ENCODE measurements at places on chromosomes 1 and 21.

GRCh38 chr1:1069056-1069710, 4.9 kb downstream of the RNF223 start:
- DNase-seq: peak; percentile 98

- no peak for DNase-seq
These were observed 48.7 kb downstream of the IVNS1ABP start for GRCh38 chr1:185268352-185268751.

DNA sequence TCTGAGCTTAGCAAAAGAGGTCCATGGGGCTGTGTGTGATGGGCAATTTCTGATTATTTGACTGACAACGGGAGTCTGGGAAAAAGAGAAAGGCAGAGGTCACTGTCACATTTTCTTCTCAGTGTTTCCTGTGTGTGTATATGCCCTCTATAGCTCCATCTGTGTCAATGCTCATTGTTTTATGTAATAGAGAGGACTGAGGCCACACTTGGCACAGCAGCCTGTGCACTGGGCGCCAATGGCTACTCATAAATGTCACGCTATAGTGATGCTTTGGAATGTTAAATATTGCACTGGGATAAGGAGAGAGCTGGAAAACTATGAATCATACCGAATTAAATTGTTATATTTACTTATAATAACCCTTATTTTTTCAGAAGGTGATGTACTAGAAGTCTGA, 365.4 kb downstream of the NEGR1 start:
- no peak for DNase-seq

DNA sequence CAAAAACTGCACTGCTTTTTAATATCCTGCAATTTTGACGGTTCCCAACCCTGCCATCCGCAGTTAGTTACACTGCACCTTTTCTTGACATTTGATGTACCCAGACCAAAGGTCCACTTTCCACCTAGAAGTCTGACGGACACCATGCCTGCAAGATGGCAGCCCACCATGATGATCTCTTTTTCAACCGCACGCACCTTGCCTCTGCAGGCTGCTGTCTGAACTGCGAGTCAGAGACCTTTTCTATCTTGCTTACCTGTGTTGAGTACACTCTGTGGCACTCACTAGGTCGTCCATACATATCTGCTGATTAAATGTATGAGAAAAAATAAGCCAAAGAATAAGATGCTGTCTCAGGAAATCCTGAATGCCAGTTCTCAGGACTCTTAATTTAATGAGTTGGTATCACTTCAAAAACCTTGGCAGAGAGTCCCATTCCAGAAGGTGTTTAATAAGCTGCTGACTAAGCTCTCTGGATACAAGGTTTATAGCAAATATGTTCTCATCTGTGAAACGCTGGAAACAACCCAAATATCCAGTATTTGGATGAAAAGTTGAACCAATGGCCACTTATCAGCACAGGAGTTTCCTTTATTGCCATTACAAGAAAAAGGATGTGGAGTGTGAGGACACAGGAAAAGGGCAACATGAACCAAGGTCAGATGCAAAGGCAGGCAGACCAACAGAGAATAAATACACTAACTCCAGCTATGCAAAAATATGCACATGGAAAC, 37.9 kb downstream of the GNG12 start:
- no peak for DNase-seq

DNA sequence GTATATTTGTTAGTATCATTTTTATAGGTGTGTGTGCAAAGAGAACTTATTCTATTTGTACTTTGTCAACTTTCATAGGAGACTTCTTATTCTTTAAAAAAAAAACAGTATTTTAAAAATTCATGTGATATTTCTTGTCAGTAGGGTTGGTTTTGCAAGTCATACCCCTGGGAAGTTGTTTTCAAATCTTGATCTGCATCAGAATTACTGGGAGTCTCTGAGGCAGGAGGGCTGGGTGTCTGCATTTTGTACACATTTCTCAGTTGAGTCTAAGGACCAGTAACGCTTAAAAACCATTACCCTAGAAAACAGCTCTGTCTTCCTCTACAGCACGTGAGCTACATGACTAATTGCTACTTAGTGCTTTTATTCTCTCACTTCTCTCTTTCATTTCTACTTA, 76.0 kb upstream of the CTTNBP2NL start:
- no peak for DNase-seq

- peak; percentile 56 for DNase-seq
These were observed 22.7 kb upstream of the IFNGR2 start for GRCh38 chr21:33380483-33380998.

GRCh38 chr21:34186109-34186719, 112.8 kb downstream of the MRPS6 start:
- no peak for DNase-seq

- no peak for DNase-seq
These were observed 54.8 kb downstream of the TBX19 start for GRCh38 chr1:168335500-168335899.

GRCh38 chr1:154497026-154497806, 4.8 kb upstream of the TDRD10 start:
- peak; percentile 64 for DNase-seq

GRCh38 chr1:96978901-96979300, 257.3 kb downstream of the PTBP2 start:
- no peak for DNase-seq

DNA sequence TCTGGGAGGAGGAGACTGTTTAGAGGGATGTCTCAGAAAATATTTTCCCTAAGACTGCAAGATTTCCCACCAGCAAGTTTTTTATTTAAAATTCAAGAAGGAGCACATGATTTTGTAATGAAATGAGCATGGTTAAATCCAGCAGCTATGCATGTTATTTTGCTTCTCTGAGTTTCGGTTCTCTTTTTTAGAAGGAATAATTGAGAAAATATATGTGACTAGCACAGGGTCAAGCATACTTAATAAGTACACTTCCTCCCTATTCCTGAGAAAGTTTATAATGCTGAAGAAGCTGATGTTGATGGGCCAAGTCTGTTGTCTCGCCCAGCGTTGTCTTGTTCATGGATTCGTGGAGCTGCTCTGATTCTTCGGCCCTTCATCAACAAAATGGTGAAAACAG, 51.2 kb downstream of the EXO1 start:
- DNase-seq: no peak

DNA sequence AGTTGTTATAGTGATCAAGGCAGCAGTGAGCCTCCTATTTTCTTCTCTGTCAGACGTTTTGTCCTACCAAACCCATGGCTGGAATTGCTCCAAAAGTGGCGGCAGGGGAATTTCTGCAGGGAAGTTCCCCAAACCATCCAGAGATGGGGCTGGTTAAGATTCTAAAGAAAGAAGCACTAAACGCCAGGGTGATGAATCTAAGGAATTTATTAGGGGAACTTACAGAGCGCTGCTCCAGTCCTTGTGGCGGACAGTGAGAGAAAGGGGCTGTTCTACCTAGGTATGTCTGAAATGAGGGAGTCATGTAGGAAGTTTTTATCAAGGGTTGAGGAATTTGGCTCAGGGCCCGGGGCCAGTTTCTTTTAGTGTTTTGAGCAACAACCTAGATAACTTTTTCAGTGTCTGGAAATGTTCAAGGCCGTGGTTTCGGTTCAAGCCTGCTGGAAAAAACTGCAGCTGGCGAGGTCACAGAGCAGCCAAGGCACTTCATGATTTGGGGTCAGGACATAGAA, 222.4 kb upstream of the B3GALT2 start:
- no peak for DNase-seq

GRCh38 chr1:116270316-116271057, 102.6 kb upstream of the ATP1A1 start:
- DNase-seq: no peak

- DNase-seq: no peak
These were observed 219.6 kb upstream of the POU3F1 start for GRCh38 chr1:38266197-38266520.

DNA sequence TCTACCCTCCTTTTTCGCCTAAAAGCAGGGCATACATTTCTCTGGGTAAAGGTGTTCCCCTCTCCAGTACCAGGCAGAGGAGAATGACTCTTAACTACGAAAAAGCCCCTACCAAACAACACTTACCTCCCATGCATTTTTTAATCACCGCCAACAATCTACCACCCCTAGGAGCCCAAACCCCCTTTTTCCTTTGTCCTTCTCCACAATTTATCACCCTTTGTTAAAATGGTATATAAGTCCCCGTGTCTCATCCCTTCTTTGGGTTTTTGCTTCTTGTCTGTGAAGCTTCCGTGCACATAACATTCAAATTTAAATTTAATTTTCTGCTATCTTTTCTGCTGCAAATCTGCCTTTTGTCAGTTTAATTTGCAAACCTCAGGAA, 27.6 kb upstream of the COL18A1 start:
- no peak for DNase-seq

DNA sequence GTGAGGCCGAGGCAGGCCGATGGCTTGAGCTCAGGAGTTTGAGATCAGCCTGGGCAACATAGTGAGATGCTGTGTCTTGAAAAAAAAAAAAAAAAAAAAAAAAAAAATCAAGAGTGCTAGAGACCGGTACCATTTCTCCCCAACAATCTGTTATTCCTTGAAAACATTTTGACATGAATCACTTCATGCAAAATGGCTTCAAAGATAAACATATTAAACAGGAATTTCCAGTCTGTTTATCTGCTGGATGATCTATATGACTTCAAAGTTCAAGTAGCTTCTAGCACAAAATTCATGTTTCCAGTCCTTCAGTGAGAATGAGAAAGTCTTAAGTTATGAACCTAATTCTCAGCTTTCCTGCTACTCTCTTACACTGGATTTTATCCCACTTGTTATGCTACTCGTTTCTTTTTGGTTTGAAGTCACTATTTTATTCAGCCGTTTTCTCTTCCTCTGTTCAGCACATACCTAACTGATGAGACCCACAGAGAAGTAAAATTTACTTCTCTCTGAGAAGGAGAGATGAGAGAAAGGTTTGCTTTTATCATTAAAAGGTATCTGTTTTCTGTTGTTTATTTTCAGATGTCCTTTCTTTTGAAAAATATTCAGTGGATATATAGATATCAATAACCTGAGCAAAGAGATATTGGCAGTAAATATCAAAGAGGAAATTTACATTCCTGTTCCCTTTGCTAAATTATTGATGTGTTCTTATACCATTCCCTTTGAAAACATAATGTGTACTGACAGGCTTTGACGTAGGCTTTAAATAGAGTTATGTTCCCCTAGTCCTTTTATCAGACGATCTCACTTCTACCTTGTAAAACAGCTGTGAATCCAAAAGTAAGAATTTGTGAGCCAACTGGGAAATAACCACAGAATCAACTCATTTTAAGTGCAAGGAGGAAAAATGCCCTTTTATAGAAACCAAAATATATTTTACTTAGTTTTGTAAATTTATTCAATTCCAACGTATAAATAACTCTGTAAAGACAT, 38.2 kb downstream of the CD46 start:
- DNase-seq: no peak

GRCh38 chr1:210246447-210246846, 13.9 kb downstream of the SERTAD4 start:
- no peak for DNase-seq

- no peak for DNase-seq
These were observed 59.2 kb downstream of the LHX9 start for GRCh38 chr1:197976368-197976767.

GRCh38 chr1:48030696-48031365, 33.6 kb upstream of the TRABD2B start:
- DNase-seq: no peak

DNA sequence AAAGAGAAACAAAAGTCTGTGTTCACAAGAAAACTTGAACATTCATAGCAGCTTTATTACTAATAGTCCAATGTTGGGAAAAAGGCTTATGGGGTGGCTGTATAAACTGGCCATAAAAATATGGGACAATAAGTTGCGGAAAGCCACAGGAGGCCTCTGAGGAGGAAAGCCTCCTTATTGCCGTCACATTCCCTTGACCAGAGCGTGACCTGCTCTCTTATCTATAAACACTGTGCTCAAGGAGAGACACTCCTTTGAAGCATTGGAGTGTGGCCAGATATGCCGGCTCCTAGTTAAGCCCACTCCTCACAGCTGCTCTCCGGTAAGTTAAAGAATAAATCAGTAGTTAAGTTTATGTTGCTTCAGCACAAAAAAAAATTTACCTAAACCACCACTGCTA, 19.7 kb downstream of the OR6Y1 start:
- DNase-seq: no peak

DNA sequence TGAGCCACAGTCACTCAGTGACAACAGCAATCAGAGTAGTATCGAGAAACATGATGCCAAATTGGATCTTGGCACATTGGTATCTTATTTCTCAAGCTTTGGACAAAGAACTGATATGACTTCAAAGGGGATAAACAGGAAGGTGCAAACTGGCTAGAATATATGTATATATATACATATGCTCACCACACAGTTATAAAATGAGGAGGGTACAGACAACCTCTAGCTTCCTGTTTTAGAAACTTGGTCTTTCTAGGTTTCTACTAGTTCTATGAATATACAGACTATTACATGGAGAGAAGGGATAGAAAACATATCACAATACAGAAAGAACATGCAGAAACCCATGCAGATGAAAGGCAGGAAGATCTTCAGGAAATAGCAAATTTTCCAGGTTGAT, 292.1 kb upstream of the SNX7 start:
- DNase-seq: no peak

- no peak for DNase-seq
These were observed 5.7 kb downstream of the DUSP23 start for GRCh38 chr1:159786465-159786864.

DNA sequence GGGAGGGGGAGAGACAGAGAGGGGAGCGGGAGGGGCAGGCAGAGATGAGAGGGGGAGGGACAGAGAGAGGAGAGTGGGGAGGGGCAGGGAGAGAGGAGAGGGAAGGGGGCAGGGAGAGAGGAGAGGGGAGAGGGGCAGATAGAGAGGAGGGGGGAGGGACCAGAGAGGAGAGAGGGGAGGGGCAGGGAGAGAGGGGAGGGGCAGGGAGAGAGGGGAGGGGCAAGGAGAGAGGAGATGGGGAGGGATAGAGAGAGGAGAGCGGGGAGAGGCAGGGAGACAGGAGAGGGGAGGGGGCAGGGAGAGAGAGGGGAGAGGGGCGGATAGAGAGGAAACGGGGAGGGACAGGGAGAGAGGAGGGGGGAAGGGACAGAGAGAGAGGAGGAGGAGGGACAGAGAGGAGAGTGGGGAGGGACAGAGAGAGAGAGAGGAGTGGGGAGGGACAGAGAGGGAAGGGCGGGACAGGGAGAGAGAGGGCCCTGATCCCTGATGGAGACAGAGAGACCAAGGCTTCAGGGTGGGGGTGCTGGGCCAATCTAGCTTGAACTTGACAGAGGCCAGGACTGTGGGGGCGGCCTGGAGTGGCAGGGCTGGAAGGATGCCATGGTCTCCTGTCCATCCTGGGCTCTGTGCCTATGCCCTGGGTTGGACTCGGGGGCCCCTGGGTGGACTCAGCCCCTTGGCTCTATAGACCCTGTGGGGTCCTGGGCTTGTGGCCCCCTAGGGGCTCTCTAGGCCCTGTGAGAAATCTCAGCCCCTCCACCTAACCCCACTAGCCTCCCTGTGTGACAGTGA, 43.6 kb downstream of the DMRTB1 start:
- DNase-seq: no peak

- DNase-seq: no peak
These were observed 44.6 kb downstream of the CDCP2 start for GRCh38 chr1:54108156-54108555.
